AG09319 (cell line): ENCODE measurements at places on chromosomes 7 and 10.
A peak's percentile ranks its signal among the peaks of the same experiment; 100 is the strongest.

DNA sequence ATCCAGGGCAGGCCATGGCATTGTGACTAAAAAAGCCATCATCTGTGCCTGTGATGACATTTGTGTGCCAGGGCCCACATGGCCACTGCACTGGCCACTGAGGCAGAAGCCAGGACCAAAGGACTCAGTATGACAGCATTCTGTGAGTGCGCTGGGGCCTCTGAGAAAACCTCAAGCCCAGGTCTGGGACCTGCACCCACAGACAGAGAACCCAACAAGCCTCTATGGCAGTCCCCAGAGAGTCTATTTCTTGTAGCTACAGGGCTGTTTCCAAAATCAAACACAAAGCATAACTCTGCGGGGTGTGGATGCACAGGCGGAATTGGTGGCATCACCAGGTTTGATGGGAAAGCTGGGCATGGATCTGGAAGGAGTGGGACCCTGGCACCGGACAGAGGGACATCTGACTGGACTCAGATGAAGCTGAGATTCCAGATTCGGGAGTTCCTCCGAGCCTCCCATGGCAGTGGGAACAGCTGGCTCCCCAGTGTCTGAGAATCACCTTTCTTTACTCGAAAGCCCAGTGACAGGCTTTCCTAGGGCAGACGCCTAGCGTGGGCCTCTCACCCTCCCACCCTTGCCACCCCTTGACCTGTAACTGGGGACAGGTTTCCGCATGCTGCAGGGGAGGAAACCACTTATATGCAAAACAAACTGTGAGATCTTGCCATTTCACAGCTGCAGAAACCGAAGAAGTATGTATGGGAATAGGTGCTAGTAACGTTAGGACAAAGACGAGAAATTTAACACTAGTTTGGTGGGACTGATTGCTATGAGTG is 70.6 kb upstream of the RHEB start:
- DNase-seq: no peak

DNA sequence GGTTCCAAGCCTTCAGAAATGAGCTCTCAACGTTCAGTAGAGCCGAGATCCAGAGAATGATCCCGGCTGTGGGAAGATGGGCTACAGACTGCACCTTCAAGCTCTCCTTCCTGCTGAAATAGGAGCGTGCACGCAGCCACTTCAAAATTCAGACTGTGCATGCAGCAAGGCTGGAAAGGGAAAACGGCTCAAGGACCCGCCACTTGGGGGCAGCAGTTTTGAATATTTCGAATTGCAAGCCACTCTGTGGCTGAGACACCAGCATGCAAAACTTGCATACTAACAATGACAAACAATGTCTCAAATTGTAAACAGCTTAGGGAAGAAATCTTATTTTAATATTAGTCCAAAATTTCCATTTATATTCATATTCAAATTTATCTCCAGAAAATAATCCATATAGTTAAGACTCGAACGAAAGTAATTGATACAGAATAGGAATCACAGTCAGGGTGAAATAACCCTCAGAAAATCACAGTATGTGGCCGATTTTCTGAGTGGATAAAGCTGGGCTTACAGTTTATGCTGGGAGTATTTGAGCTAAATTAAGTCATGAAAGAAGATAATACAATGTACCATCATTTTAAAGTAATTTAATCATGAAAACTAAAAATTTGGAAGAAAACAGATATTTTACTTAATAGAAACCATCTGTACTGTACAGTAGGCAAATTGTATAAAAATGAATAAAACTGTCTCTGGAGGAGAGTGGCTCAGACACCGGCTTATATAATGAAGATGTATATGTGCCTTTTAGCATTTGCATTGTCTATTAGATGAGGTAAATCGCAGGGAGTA is 137.9 kb upstream of the MKI67 start:
- peak; percentile 1 for DNase-seq

DNA sequence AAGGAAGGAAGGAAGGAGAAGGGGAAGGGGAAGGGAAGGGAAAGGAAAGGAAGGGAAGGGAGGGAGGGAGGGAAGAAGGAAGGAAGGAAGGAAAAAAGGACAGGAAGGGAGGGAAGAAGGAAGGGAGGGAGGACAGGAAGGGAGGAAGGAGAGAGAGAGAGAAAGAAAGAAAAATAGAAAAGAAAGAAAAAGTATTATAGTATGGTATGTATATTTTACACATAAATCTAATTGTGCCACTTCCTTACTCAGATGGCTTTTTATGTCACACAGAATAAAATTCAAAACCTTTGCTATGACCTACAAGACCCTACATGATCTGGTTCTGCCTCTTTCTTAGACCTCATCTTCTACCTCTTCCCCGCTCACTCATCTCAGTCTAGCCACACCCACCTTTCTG is 1016.9 kb upstream of the AUTS2 start:
- DNase-seq: no peak

GRCh38 chr10:26448706-26449435 is 10.7 kb downstream of the APBB1IP start:
- no peak for DNase-seq

DNA sequence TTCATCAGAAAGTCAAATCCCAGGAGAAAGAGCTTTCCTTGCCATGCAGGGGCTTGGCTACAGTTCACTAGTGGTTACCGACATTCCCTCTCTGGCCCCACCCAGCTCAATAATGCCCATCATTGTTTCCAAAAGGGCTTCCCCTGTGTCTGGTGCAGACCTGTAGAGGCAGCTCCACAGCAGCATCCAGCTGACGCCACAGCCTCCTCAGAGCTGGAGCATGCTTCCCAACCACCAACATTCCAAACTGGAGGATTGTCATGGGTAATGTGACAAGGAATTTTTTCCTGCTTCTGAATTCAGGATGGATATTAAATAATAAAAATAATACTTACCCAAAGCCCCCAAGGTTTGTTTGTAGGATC is 77.4 kb downstream of the ZNF365 start:
- no peak for DNase-seq

DNA sequence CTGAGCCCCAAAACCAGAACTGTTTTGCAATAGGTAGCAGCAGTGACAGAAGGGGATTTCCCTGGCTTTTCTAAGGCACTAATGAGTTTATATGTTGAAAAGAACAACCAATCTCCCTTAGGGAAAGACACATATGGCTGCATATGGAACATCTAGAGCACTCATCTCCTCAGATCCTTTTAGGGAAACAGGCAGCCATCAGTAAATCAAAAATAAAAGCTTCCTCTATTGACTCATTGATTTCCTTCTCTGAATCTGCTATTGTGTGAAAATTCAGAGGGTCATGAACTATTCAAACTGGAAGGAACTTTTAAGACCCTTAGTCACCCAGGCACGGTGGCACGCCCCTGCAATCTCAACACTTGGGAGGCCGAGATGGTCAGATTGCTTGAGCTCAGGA is 110.9 kb upstream of the NANOS1 start:
- no peak for DNase-seq

- DNase-seq: no peak
Observed at GRCh38 chr10:11275651-11276050, 258.0 kb downstream of the CELF2 start.

DNA sequence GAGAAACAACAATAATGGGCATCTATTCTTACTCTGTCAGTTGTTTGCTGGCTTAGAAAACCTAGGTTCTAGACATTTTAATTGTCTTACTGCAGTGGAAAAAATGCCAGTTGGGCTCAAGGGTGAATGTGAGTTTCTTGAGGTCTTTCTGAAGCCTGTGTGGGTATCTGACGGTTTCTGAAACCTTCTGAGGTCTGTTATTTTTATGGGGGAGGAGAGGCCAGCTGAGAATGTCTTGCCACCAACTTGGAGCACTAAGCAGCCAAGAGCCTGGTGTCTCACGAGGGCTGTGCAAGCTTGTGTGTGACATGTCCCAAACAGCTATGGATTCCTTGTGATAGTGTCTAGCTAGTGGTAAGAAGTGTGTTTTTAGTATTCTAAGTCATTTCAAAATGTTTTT is 24.2 kb upstream of the DDC start:
- no peak for DNase-seq

DNA sequence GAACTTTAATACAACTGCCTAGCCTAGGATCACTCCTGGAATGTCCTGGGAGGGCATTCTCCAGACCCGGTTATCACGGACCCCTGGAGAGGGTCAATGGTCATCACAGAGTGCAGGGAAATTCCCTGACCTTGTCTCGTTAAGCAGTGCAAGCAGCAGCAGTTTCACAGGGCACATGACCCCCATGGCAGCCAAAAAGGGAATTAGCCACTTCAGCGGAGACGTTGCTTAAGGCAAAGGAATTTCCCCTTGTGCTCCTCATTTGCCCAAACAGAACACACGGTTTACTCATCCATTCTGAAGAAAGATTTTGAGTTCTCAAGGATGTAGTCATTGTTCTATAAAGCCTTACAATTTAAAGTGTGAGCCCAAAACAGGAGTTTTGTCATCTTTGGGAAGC is 260.3 kb downstream of the SNX13 start:
- DNase-seq: no peak

DNA sequence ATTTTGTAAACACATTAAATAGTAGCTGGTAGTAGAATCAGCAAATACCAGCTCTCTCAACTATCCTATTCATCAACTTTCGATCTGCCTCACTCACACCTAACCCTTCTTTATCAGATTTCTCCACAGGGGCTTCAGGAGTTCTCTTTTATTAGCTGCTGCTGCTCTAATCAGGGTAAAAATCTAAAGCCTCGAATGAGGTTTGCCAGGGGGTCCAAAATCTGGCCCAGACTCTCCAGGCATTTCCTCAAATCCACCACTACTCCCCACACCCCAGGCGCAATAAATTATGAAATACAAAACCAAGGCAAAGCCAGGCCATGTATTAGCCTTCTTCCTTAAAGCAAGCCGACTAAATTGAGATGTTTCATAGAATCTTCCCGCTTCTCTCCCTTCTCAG is 2.3 kb downstream of the RNF216 start:
- no peak for DNase-seq

DNA sequence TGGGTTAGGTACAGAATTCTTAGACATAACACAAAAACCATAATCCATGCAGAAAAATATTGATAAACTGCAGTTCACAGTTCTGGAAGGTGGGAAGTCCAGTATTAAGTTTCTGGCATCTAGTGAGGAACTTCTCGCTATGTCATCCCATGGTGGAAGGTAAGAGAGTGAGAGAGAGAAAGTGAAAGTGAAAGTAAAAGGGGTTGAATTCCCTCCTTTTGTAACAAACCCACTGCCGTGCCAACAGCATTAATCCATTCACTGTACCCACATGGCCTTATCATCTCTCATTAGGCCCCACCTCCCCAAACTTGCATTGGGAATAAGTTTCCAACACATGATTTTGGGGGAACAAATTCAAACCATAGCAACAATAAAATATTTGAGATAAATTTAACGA is 17.1 kb downstream of the ZNF485 start:
- DNase-seq: no peak

DNA sequence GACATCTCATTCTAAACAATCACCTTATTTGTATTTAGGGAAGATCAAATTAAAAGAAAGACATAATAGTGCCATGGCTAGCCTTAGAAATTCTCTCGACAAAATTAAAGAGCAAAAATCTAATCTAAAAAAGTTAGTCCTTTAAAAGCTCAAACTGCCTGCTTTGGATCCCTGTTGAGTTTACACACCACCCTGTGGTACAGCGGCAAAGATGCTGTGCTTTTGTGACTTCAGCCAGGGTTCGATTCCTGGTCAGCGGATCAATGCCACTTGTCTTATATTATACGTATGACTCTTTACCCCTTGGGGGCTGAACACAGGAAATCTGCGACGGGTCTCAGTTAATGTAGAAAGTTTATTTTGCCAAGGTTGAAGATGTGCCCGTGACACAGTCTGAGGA is 51.3 kb upstream of the VOPP1 start:
- no peak for DNase-seq

GRCh38 chr10:12834116-12834665 is 167.3 kb downstream of the CCDC3 start:
- DNase-seq: no peak

DNA sequence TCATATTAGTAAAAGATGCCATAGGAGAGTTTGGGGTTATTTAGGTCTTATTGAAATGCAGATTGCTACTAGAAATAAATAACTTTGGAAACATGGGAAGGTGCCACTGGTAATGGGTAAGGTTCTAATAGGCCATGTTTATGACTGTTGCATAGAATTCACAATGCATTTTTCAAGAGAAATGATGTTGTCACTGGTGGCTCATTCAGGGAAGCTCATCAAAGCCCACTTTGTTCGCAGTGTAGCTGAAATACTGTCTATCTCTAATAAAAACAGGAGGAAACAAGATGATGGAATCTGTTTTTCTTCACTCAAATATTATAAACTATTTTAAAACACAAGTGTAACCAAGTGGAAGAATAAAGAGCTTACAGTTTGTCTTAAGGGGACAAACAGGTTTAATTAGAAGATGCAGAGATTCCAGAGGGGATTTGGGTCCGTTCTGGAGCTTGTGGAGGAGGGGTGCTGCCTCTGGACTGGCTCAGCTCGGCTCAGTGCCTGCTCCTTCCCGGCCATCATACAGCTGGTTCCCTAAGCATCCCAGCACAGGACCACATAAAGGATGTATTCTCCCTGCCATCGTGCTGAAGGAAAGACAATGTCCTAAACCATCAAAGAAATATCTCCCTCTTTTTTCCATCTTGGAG is 20.4 kb downstream of the OPALIN start:
- DNase-seq: no peak

DNA sequence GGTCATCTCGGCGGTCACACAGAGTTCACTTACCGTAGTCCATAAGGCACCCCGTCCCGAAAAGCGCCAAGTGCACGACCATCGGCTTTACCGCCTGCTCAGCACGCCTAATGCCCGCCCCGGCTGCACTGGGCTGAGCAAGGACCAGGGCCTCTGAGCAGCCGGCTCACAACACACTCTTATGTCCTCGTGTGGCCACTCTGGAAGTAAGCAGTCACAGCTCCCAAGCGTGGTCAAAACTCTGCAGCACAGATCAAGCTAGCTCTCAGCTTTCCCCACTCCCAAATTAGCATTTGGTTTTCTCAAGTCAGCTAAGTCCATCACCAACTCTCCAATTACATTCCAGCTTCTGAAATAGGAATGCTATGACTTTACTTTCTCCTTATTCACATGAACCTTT is 57.7 kb downstream of the MAD1L1 start:
- DNase-seq: no peak

DNA sequence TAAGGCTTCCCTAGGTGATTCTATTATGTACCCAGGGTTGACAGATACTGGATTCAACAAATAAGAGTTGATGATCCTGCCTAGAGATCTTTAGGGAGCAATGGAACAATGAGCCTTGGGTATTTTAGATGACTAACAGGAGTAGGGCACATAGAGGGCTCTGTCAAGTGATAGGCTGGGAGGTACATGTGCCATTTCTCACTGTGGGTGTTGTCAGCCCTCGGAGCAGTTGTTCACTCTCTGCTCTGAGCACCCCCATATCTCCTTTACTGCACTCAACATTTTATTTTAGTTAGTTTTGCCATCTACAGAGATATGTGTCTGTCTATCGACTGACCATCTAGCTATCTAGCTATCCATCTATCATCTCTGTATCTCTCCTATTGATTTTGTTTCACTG is 950.6 kb downstream of the TYW1 start:
- no peak for DNase-seq

GRCh38 chr7:30906515-30907240 is 5.0 kb upstream of the AQP1 start:
- no peak for DNase-seq

GRCh38 chr10:17647326-17647725 is 3.4 kb downstream of the STAM start:
- DNase-seq: no peak
